ENCODE measurements at places on chromosomes 11 and 22.

DNA sequence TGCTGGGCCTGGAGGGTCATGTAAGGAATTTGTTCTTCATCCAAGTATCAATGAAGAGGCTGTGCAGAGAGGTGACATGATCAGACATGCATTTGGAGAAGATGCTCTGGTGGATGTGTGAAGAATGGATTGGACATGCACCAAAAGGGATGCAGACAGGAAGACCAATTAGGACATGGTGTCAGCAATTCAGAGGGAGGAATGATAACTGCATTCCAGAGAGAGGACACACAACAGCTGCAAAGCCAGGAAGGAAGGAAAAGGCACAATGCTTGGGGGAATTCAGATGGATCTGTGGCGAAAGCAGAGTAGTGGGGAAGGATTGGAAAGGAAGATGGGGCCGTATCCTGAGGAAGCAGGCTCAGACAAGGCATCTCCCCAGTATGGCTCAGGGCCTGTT, 5.2 kb upstream of the ARRB1 start:
- H3K4me3 ChIP-seq = no peak overlapping the region
- peaks cover 9% of the 10 kb centered on the region for H3K4me1 ChIP-seq
- H3K27me3 ChIP-seq = no peaks in the 10 kb centered on the region

- no peaks in the 10 kb centered on the region for H3K27me3 ChIP-seq
- H3K4me3 ChIP-seq = no peak overlapping the region
- H3K4me1 ChIP-seq = no peaks in the 10 kb centered on the region
- no peak for DNase-seq
- no peak overlapping the region for H3K27ac ChIP-seq
Measured at GRCh38 chr11:121578251-121578976, 125.6 kb upstream of the SORL1-AS1 start.

DNA sequence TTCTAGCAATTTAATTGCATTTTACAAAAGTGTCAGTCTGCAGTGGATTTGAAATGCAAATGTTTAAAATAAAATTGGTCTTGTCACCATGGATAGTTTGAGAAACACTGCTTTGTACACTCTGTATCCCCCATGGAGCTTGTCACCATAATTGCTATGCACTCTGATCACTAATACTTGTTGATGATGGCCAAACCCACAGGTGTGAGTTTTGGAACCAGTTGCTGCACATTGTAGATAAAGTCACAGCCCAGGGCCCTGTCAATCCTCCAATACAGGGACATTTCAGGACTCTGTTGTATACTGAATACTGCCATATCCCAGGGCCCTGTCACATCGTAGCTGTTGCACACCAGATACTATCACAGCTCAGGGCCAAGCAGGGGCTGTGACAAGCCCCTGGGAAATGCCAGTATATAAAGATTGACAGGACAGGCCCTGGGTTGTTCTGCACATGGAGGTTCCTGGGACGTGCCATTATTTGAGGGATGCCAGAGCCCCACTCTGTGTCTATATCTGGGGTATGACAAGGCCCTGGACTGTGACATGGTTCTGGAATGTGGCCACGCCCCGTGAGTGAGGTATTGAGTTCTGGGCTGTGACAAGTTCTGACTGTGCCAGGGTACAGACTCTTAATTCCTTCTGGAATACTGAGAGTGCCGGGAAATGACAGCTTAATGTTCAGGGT, 27.9 kb upstream of the SMPD1 start:
- DNase-seq = no peak
- H3K4me1 ChIP-seq = no peaks in the 10 kb centered on the region
- no peak overlapping the region for H3K27ac ChIP-seq
- no peaks in the 10 kb centered on the region for H3K27me3 ChIP-seq

GRCh38 chr11:44351898-44352498, 42.1 kb upstream of the ALX4 start:
- no peak for DNase-seq
- no peaks in the 10 kb centered on the region for H3K36me3 ChIP-seq
- no peaks in the 10 kb centered on the region for H3K4me1 ChIP-seq
- no peaks in the 10 kb centered on the region for H3K27me3 ChIP-seq
- H3K27ac ChIP-seq = no peak overlapping the region
- H3K4me3 ChIP-seq = no peak overlapping the region

DNA sequence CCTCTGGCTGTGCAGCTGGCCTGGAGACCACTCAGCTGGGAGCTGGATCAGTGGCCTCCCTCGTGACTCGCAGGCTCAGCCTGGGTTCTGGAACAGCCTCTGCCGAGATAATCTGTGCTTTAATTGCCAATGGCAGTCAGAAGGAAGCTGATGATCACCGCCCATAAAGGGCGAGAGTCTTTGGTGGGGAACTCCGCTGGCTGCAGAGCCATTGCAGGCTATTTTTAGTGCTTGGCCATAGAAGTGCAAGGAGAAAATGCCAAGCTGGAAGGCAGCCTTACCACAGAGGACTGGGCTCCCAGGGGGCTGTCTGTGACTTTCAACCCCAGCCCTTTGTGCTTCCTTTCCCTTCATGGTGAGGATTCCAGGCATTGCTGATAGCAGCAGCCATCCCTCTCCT, 62.2 kb upstream of the TENM4 start:
- no peak overlapping the region for H3K4me3 ChIP-seq
- H3K27me3 ChIP-seq = no peaks in the 10 kb centered on the region
- no peak for DNase-seq
- no peaks in the 10 kb centered on the region for H3K36me3 ChIP-seq
- peaks cover 12% of the 10 kb centered on the region for H3K4me1 ChIP-seq

Measured in esophagus squamous epithelium (tissue), 5 donors.